ENCODE measurements at places on chromosomes 13 and 19.

- no peak for DNase-seq
Measured at GRCh38 chr13:38045278-38046048, 175.9 kb upstream of the TRPC4 start.

GRCh38 chr13:113845723-113846635 lies 17.9 kb downstream of the GAS6 start:
- DNase-seq = no peak

- peak; percentile 48 for DNase-seq
Measured at GRCh38 chr19:1503089-1503924, 9.5 kb downstream of the ADAMTSL5 start.

DNA sequence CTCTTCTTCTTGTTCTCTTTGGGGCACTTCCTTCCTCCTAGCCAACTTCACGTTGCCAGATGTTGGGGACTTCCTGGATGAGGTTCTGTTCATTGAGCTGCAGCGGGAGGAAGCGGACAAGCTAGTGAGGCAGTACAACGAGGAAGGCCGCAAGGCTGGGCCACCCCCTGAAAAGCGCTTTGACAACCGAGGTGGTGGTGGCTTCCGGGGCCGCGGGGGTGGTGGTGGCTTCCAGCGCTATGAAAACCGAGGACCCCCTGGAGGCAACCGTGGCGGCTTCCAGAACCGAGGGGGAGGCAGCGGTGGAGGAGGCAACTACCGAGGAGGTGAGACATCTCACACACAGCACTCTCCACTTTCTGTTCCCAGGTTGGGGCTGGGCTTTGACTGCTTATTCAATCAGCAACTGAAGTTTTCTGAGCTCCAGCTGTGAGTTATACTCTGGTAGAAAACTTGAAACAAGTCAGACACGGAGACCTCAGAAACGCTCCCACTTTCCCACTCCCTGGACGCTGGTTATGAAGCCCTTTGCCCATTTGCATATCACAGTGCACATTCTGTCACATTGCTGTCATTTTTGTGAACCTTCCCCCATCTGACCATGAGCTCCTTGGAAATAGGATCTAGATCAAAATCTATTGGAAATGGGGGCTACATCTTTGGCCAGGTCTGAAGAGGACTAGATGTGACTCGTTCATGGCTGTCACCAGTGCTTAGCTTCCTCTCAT lies 7.2 kb upstream of the CCDC97 start:
- DNase-seq = no peak

DNA sequence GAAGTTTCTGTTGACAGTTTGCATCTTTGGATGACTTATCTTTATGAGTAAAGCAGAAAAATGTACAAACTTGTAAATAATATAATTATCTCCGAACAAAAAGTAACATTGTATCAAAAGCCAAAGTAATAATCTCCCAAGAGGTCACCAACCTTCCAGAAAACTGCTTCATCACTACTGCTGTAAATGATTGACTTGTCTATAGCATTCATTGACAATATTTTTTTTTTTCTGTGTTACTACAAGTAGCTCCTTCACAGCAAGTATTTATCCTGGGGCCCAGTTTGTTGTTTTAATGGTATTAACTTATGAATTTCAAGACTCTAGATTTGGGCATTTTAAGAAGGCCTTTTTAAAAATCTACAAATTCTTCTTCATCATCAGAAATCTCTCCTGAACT lies 242.4 kb downstream of the KLF12 start:
- DNase-seq = no peak

- DNase-seq = no peak
Measured at GRCh38 chr13:95323930-95324662, 22.8 kb upstream of the ABCC4 start.

- DNase-seq = no peak
Measured at GRCh38 chr19:46254776-46255175, 25.2 kb downstream of the IGFL1 start.

DNA sequence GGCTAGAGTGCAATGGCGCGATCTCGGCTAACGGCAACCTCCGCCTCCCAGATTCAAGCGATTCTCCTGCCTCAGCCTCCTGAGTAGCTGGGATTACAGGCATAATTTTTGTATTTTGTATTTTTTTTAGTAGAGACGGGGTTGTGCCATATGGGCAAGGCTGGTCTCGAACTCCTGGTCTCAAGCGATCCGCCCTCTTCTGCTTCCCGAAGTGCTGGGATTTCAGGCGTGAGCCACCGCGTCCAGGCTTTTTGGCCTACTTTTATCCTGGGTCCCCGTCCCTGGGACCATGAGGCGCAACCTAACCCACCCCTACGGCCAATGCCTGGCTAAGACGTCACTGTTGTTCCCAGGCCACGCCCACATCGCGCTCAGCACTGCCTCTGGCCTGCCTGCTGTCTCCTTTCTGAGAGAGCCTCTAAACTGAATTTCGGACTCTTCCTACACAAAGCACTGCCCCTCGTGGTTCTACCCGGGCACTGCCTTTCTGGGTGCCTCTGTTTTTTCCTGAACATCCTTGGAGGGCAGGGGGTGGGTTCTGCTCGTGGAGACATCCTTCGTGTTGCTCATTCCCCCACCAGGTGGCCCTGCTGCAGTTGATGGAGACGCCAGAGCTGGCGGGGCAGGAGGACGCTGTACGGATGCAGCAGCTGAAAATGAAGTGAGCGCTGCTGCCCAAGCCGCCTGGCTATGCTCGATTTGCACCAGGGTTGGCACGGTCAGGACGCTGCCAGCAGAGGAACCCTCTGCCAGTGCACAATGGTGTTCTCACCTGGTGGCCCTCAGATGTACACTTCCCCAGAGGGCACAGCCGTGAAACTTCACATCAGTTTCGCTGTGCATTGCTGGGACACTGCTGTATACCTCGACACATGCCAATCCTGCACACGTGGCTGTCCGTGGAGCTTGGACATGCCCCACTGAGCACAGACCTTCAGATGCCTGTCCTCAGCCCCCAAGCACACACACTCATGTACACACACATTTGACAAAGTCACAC lies 2.0 kb downstream of the REX1BD start:
- no peak for DNase-seq

DNA sequence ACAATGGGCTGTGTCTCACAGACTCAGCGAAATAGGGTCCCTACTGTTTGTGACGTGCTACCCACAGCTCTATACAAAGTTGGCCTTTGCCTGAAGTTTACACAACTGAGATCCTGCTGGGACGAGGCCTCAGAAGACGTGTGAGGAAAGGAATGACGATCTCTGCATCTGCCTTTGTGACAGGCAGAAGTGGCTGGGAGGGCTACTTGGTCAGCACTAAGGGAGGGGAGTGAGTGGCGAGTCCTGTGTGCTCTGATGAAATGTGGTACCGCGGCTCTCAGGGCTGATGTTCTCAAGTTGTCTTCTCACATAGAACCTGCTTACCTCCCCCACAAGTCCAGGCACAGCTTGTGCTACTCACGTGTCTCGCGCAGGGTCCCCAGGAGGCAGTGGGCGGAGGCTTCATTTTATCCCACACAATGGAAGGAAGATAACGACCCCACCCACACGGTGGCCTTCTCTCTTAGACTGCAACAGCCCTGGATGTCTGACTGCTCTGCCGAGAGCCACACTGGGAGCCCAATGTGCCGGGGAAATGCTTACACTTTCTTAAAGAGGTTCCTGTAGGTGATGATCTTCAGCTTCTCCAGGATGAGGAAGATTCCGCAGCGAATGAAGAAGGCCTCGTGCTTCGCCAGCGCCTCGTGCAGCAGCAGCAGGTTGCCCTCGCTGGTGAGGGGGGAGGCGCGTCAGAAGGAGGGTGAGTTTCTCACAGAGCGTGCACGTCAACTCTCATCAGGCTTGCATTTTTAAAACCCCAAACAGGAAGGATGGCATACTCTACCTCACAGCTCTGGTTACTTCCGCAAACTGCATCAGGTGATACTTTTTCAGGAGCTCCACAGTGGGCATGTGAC lies 21.2 kb downstream of the PROZ start:
- DNase-seq = no peak

GRCh38 chr19:9431475-9431874 lies 3.9 kb downstream of the ZNF266 start:
- DNase-seq = no peak

DNA sequence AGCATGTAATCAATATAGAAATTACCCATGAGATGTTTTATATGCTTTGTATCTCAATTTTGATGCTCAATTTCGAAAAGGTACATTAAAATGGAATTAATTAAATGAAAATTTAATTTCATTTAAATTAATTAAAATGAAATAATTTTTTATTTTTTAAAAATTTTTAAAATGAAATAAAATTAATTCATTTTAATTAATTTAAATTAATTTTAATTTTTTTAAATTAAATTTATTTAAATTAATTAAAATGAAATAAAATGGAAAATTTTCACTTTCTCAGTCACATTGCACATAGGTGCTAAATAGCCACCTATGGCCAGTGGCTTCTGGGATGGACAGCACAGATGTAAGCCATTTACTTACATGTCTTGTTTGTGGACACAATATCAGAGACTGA lies 4.2 kb upstream of the SULT2B1 start:
- no peak for DNase-seq

DNA sequence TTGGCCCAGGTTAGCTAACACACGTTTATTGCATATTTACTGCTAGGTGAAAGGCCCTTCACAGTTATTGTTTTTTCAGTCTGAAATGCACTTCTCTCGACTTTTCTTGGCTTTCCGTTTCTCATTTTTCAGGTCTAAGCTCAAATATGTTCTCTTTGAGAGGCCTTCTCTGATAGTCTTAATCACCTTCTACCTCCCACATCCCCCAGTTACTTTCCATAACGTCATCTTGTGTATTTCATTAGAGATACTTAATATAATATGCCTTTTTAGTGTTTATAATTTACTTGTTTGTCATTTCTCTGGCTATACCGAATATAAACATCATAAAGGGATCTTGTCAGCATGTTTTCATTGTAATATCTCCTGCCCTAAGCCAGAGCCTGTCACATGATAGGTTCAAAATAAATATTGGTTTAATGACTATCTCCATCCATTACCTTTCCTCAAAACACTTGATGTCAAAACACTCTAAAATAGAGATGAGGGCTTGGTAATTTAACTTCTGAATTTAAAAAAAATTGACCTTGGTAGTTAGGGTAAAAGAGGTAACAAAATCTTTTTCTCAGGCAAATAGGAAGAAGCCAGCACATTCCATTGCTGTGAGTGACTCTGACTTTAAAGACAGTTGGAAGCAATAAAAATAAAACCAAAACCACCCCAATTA lies 168.6 kb upstream of the RFC3 start:
- no peak for DNase-seq

DNA sequence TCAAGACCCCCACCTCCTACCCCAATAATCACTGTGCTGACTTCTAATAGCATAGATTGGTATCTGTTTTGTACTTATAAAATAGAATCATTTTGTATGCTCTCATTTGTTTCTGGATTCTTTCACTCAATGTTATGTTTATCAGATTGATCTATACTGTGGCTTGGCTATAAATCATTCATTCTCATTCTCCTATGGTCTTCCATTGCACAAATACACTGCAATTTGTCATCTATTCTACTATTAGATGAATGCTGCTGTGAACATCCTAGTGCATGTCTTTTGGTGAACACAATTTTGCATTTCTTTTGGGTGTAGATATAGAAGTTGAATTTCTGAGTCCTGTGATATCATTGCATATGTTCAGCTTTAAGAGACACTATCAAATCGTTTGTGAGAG lies 94.8 kb upstream of the AKAP11 start:
- DNase-seq = no peak

GRCh38 chr19:40216013-40216776 lies 2.0 kb downstream of the TTC9B start:
- no peak for DNase-seq

DNA sequence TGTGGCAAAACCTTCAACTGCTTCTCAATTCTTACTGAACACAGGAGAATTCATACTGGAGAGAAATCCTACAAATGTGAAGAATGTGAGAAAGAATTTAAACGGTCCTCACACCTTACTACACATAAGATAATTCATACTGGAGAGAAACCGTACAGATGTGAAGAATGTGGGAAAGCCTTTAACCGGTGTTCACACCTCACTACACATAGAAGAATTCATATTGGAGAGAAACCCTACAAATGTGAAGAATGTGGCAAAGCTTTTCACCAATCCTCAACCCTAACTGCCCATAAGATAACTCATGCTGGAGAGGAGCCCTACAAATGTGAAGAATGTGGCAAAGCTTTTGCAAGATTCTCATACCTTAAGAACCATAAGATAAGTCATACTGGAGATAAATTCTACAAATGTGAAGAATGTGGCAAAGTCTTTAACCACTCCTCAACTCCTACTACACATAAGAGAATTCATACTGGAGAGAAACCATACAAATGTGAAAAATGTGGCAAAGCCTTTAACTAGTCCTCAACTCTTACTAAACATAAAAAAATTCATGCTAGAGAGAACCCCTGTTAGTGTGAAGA lies 111.7 kb downstream of the ZNF100 start:
- DNase-seq = no peak

DNA sequence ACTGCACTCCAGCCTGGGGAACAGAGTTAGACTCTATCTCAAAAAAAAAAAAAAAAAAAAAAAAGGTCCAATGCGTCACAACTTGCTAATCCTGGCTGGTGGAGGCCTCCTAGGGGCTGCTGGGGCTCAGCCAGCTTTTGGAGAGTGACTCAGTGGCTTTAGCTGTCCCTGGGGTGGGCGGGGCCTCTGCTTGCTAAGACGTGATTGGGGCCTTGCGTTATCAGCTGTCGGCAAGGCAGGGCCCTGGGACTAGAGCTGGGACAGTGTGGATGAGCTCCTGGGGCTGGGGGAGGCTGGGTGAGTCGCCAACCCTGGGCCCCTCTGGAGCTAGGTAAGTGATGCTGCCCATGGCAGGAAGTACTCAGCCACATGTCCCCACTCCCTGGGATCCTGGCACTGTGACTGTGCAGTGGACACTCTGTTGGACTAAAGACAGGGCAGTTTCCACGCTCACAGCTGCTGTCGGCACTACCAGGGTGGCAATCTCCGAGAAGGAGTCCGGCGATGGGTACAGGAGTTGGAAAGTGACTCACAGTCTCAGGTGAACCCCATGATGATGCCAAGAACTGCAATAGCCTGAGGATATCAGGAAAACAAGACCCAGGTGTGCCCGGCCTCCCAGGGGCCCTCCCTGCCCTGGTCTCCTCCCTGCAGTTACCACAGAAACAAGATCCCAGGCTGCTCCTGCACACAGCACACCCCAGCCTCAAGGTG lies 32.2 kb downstream of the F2RL3 start:
- no peak for DNase-seq

DNA sequence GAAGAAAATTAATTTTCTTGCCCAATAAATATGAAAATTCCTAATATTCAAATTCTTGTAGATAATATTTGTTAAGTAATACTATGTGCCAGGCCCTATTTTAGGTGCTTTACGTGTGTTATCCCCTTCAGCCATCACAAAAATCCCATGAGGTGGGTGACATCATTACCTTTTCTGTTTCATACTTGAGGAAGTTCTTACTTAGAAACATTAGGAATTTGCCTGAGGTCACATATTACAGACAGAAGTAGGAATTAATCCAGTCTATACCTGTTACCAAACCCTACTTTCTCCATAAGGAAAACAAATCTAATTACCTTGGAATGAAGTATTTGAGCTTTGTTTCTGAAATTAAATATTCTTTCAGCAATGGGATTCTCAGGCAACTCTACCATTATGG lies 336.1 kb downstream of the GPC6 start:
- no peak for DNase-seq

GRCh38 chr13:99058527-99059495 lies 80.9 kb upstream of the DOCK9 start:
- no peak for DNase-seq

All from stimulated activated CD4-positive, alpha-beta T cell treated with anti-CD3 and anti-CD28 coated beads, Interleukin-1b, Interleukin-23, amount 100 ng/mL, for 1 hour (primary cell).